ENCODE measurements at places on chromosomes 7 and 10.

DNA sequence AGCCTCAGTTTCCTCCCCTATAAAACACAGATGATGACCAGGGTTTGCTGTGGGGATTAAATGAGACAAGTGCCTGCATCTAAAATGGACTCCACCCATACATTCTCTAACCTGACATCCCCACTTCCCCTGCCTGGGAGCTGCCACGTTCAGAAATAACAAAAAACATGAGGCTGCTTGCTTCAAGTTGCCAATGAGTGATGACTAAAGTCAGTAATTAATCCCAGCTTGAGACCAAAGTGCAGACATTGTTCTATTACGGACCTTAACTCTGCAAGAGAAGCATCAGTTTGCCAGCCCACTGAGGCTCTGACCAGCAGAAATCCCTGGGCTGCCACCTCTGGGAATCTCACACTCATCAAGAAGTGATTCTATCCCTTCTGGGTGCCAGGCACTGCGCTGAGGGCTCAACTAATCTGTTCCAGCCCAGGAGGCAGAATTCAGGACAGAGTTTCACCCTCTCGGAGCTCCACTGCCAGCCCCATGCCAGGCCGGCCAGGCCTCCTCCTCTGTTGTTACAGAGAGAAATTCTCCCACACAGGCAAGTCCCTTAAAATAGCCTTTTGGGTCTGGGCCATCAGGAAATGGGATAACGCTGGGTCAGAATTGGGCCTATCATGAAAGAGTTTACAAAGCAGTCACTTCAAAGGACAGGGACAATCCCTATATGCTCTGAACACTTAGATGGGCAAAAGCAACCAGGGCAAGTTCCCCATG lies 11.4 kb downstream of the SH3PXD2A start:
- no peak for DNase-seq

DNA sequence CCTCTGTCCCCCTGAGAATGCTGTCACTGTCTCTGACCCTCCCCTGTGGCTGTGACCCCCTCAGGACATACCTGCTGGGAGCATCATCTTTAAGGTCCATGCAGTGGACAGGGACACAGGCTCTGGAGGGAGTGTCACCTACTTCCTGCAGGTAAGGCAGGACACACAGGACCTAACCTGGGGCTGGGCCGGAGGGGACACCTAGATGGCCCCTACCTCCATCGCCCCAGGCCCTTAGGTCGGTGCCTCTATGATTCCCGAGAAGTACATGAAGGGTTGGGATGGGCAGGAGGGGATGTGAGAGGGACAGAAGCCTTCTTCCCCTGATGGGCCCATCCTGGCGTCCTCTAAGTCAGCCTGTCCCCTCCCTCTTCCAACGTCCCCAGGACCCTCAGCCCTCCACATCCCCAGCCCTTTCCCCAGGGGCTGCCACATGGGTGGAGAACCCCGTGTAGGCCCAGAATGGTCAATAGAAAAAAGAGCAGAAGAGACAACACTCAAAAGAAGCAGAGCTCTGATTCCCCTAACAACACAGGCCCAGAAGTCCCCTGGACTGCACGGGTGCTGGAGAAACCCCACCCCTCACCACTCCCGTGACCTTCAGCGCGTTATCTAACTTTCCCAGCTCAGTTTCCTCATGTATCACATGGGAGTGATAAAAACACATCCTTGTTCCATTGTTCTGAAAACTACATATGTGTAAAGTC lies 6.4 kb downstream of the CDHR1 start:
- DNase-seq = no peak

DNA sequence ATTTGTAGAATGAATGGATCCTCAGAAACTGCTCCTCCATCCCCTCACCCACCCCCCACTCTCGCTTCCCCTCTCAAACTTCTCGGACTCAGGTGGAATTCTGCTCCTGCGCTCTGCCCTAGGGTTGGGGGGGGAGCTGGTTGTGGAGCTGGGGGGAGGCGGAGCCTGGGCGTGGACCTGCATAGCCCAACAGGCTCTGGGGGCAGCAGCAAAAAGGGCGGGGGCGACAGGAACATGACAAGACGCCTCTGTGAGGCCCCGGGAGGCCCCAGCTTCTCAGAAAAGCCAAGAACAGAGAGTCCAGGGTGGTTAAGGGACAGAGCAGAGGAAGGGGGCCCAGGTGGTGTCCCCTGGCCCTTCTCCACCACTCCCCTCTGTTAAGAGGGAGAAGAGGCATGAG lies 3.5 kb downstream of the TSC22D4 start:
- DNase-seq = no peak

DNA sequence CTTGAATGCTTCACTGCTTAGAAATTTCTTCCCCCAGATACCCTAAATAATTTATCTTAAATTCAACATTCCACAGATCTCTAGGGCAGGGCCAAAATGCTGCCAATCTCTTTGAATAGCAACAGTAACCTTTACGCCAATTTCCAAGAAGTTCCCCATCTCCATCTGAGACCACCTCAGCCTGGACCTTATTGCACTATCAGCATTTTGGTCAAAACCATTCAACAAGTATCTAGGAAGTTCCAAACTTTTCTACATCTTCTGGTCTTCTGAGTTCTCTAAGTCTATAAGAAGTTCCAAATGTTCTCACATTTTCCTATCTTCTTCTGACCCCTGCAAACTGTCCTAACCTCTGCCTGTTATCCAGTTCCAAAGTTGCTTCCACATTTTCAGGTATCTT lies 1306.9 kb upstream of the SORCS1 start:
- DNase-seq = no peak

DNA sequence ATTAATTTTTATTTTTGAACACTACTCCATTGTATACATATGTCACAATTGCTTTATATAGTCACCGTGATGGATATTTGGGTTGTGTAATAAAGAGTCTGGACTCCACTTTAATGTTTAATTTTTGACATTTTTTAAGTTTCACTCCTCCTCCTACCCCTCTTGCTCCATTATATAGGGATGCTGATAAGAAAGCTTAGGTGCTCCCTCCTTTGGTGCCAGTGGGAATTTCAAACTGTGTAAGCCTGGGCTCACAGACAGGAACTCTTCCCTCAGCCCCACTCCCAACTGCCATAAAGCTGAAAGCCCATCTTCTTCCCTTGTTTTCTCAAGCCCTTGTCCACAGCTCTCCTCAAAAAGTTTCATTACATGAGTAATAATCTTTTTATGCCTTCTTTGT lies 47.6 kb downstream of the TWIST1 start:
- no peak for DNase-seq
